CD8-positive, alpha-beta memory T cell (primary cell): ENCODE measurements at places on chromosomes 1 and 21. TPM values are rescaled to one million over a fixed set of nuclear protein-coding genes. Genes with fewer than 3 reads are reported as not detected.

DNA sequence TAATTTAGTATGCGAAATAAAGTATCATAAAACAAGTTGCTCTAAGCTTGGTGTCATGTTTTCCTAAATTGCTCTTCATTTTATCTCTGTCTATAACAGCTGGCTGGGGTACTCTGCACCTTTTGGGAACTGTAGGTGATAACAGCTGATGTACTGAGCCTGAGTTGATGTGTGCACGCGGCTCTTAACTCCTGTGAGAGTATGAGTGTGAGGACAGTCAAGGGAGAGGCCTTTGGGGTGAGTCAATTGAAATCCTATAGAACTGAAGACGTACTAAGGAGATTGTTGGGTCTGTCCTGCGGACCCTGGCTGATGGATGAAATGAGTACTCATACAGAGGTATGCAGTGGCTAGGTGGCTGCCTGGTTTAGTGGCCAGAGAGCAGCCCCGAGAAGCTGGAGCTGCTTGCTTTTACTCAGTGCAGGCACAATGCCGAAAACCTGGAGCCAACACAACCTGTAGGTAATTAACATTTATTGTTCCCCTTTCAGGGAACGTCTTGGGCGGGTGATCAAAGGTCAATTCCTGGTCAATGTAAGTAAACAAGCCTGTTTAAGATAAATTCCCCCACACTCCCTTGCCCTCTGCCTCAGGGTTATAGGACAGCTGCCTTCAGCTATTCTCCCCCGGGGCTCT, 188.5 kb downstream of the PRDM2 start:
- H3K4me3 ChIP-seq, result no peak overlapping the region
- peaks cover 28% of the 10 kb centered on the region for H3K27me3 ChIP-seq
- no peak for DNase-seq
- H3K4me1 ChIP-seq, result no peaks in the 10 kb centered on the region

GRCh38 chr1:40648928-40649591, 16.4 kb downstream of the RIMS3 start:
- no peak overlapping the region for H3K27ac ChIP-seq
- H3K27me3 ChIP-seq, result no peaks in the 10 kb centered on the region
- DNase-seq, result no peak
- no peak overlapping the region for H3K4me3 ChIP-seq
- H3K4me1 ChIP-seq, result no peaks in the 10 kb centered on the region

DNA sequence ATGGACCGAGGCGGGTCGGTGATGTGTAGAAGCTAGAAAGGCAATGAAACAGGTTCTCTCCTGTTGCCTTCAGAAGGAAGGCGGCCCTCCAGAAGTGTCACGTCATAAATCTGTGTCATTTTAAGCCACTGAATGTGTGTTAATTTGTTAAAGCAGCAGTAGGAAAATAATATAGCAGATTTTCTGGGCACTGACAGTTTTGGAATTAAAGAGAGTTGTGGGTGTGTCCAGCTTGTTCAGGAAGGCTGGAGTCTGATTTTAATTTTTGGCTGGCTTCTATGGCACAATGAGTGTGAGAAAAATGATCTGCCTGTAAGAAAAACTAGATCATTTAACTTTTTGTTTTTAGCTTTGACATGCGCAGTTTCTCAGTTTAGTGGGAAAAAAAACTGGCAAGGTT, 177.3 kb downstream of the EDEM3 start:
- no peaks in the 10 kb centered on the region for H3K36me3 ChIP-seq
- H3K27ac ChIP-seq, result no peak overlapping the region
- DNase-seq, result no peak
- no peak overlapping the region for H3K4me3 ChIP-seq
- H3K27me3 ChIP-seq, result no peaks in the 10 kb centered on the region
- H3K4me1 ChIP-seq, result no peaks in the 10 kb centered on the region

SHISA4 gene
- total RNA-seq, result 0.88 TPM
